ENCODE measurements at places on chromosomes 3 and 15.

DNA sequence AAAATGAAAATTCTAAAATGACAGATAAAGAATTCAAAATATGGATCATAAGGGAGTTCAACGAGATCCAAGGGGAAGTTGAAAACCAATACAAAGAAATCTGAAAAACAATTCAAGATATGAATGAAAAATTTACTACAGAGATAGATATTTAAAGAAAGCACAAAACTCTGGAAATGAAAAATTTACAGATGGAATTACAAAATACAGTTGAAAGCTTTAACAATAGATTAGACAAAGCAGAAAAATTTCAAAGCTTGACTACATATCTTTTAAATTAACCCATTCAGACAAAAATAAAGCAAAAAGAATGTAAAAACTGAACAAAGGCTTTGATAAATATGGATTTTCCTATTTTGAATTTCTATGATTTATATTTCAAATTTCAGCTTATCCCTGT is 211.1 kb downstream of the SLC9A9 start:
- no peak for DNase-seq

DNA sequence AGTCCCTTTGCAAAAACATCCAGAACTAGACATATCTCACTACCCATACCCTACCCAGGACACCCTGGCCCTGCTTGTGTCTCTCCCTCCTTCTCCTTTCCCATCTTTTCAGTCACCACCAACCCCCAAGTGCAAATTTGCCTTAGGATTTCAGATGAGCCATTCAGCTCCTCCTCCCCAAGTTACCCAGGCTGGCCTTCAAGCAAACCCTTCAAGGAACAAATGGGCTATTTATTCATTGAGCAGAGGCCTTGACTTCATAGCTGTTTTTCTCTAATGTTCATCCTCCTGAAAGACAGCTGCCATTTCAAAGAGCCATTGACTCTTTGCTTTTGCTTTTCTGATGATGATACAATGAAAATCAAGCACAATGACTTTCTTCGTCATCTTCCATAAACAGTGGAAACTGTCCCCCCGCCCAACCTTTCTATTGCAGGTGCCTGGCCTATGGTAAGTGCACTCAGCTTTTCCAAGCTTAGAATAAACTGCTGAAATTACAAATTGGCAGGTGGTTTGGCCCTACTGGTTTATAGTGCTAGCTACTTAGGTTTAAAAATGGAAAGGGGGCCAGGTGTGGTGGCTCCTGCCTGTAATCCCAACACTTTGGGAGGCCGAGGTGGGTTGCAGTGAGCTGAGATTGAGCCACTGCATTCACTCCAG is 26.1 kb upstream of the KLHL6 start:
- DNase-seq, result no peak

DNA sequence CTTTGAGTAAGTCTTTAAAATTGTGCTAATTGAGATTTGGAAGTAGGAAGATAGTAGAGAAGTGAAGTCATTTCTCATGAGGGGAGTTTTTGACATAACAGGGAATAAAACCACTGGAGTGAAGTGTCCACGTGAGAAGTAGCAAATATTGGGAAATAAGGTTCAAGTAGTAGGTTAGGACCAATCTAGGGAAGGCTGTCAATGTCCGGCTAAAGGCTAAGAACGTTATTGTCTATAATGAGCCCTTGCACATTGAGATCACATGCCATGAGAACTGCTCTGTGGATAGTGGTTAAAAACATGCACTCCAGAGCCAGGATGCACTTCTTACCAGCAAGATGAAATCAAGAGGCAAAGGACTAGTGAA is 459.9 kb upstream of the TPRG1 start:
- DNase-seq, result no peak

GRCh38 chr3:51739110-51739509 is 32.2 kb downstream of the GRM2 start:
- no peak for DNase-seq

GRCh38 chr3:139100821-139101220 is 56.1 kb upstream of the PRR23C start:
- no peak for DNase-seq

DNA sequence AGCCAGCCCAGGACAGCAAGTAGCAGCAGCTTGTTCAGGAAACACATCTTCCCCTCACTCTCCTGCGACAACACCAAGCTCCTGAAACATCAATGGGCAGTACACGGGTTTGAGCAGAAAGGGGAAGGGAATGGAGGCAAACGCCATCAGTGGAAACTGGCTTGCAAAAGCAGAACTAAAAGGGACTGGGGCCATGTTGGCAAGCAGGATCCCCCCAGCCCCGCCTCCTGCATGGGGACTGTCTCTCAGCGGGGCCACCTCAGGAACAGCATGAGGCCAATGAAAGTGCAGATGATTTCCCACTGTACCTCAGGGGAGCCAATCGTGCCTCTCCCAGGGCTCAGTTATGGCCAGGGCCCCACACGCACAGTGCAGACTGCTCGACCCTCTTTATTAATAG is 6.8 kb downstream of the CDAN1 start:
- no peak for DNase-seq

GRCh38 chr3:67937498-67938118 is 283.2 kb upstream of the SUCLG2 start:
- DNase-seq, result no peak

DNA sequence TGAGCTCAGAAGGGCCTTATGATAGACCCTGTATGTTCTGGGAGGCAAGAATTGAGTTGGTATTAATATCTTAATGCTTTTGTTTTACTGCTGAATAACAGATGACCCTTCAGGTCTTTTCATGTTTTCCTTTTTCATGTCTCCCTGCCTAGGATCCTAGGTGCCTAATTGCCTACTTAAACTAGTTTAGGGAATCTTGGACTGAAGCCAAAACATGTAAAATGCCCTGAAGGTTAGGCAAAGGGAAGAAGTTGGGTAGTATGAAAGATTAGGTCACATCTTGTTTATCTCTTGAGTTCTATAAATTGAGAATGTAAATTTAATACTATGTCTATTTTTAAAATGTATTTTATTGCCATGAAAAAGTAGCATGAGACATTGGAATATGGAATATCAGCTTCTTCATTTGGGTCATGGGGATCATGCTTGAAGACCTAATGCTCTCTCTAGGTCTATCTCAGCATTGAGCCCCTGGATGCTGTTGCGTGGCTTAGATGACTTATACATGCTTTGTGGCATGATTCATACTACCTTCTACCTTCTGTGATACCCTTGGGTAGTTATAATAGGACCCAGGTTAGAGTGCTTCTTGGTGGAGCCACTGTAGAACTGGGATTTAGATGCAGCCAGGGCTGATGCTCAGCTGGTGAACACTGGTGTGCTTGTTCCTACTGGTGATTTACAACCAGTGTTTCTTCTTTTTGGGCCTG is 26.4 kb downstream of the RBM6 start:
- no peak for DNase-seq

GRCh38 chr3:163071713-163072112 is 1575.1 kb downstream of the OTOL1 start:
- DNase-seq, result no peak

DNA sequence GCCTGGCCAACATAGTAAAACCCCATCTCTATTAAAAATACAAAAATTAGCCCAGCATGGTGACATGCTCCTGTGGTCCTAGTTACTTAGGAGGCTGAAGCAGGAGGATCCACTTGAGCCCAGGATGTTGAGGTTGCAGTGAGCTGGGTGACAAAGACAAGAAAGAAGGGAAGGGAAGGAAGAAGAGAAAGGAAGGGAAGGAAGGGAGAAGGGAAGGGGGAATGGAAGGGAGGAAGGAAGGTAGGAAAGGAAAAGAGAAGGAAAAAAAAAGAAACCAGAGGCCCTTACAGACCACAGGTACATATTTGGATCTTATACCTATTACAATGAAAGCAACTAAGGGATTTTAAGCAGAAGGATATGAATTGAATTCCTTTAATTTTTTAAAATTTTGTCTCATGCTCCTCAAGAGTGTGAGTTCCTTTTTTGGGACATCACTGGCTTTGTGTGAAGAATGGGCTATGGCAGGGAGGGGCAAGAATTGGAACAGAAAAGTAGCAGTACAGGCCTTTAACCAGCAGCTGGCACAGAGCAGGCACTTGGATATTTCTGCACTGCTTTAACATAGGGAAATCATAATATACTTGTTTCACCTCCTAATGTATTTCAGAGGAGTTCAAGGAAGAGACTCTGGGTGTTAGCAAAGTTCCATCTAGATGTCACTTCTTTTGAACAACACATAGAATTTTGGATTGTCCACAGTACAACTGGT is 7.9 kb downstream of the RAB27A start:
- no peak for DNase-seq

GRCh38 chr15:20353966-20354883 is 187.4 kb downstream of the GOLGA6L6 start:
- DNase-seq, result no peak

GRCh38 chr15:39075756-39076341 is 505.0 kb upstream of the THBS1 start:
- DNase-seq, result no peak

- DNase-seq, result no peak
These were observed 103.4 kb upstream of the CGNL1 start for GRCh38 chr15:57272771-57273357.

GRCh38 chr15:99326235-99326634 is 75.0 kb downstream of the LRRC28 start:
- no peak for DNase-seq

DNA sequence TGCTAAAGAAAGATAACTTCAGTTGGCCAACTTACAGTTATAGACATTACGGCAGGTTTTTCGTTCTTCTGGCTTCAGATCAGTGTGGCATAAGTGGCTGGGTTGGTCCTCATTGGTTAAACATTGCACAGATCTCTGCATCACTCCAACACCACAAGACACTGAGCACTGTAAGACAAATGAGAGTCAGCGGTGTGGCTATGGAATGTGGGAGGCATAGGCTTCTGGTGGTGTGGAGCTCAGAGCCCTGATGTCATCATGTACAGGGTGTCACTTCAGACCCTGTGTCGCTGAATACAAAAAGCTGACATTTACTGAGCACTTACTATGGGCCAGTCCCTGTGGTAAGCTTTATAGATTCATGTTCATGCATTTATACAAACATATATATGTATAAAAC is 146.0 kb downstream of the ADAMTS9 start:
- no peak for DNase-seq

GRCh38 chr15:51735228-51736010 is 2.0 kb downstream of the LYSMD2 start:
- DNase-seq, result peak; percentile 70

DNA sequence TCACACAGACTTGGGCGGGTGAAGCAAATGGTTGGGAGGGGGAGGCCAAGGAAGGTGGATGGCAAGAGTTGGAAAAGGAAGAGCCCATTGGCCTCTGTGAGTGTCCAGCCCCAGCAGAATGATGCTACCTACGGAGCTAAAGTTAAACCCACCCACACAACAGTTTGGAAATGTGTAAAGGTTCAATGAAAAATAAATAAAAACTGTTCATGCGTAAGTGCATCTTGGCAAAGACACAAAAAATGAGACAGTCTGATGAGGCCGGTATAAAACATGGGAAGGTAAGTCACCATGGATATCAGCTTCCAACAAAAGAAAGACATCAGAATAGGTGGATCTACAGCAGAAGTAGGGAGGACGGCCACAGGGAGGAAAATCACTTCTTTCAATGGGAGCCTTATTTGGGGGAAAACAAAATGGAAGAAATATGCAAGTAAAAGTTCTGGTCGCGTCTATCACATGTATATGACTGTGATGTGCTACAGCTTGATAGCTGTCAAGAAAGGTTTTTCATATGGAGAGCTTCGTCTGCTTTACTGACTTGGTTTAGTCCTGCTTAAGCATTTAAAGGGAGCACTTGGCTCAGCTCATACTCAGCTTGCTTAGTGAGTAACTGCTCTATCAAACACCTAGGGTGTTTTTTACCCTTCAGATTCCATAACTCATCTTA is 82.8 kb downstream of the TIGIT start:
- no peak for DNase-seq

DNA sequence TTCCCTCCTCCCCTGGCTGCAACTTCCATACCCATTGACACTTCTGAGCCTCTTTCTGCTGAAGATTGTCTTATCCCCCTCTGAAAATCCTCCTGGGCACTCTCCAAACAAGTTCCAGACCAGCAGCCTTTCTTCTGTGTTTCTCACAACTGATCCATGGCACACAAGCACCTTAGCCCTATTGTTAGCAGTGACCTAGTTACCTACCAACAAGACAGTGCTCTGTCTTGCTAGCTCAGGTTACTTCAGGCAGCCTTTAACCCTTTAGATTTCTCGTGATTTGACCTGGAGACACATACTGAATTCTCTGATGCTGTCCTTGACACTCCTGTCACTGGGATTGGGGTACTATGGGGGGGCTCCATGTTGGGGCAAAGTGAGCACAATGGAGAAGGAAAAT is 82.1 kb downstream of the GTF2E1 start:
- DNase-seq, result no peak

DNA sequence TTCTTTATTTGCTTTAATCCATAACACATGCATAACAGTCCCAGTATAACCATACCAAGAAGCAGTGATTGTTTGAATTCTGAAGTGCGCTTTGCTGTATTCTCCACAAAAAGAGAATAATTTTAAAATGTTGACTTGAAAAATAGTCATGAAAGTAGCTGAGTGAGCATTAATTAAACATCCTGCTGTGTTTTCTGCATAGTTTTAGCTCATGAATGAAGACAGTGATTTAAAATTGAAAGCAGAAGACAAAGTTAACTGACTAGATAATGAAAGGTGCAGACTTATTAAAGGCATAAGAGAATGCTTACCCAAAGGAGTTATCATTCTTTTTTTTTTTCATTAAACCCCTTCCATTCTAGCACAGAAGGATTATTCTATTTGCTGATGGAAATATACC is 143.5 kb downstream of the GABRG3 start:
- DNase-seq, result no peak

DNA sequence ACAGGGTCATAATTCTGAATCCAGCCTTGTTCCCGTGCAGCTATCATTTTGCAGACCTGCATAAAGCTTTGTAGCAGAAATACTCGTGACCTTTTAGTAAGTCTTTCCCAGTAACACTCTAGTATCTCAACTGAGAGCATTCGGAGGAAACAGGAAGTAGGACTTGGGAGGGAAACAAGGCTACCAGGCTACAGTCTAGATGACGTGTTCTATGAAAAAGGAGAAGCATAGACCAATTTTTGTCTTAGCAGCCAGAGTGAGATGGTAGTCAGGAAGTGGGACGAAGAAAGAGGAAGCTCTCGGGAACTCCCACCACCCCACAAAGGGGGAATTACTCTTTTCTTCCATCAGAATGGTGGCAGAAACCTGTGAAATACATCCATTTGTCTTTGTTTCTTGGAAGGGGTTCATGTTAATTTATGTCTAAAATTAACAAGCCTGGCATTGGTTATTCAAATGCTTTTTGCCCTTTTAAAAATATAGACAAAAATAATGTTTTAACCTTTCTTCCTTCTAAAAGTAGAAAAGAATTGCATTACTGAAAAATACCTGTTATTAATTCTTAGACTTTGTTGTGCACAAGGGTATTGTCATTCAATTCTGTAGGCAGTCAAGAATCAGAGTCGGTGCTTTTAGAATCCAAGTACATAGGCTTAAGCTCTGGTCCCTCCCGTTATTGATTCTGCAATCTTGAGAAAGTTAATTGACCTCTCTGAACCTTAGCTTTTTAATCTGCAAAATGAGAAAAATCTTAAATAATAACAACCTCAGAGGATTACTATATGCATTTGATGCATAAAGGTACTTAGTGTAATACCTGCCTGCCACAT is 1.6 kb upstream of the SUCNR1 start:
- peak; percentile 41 for DNase-seq

Measured in GM12865 (cell line).